ENCODE measurements at places on chromosomes 3 and 15.

GRCh38 chr15:39598186-39598850 is 17.4 kb downstream of the THBS1 start:
- DNase-seq, result no peak

- DNase-seq, result no peak
These were observed 289.7 kb upstream of the TPM1 start for GRCh38 chr15:62752657-62753517.

DNA sequence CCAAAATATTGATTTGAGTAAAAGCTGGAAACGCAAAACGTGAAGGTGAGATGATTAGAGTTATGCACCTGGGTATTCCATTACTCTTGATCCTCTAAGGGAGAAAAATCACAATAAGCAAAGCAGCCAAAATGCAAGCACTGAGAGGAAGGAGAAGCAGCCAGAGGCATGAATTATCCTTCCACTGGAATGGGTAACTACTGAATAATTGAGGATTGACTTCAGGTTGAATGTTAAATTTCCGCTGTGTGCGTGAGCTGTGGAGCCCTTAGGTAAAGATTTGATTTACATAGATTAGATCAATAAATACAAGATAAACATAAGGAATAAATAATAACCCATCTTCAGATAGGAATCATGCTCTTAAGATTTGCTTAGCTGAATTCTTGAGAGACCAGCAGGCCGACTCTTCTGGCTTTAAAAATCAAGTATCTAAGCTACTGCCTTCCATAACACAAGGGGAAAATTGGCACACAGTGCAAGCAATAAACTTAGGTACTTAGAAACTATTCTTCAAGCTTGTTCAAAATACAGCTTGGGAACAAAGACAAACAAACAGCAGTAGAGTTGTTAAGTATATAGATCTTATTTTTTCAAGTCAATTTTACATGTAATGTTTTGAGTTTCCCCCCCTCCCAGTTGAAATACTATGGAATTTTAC is 1459.5 kb downstream of the ZPLD1 start:
- DNase-seq, result no peak

DNA sequence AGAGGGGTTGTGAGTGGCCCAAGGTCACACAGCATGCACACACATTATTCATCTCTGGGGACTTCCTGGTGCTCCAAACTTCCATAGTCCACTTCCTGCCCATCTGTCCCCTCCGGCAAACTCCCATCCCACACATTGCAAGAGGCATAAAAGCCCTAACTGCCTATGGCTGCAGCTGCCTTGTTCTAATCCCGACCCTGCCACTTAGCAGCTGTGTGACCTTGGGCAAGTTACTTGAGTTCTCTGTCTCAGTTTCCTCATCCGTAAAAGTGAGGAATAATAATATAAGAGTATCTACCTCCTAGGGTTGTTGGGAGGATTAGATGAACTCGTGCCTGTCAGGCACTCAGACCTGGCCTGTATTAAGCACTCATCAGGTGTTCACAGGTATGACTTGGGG is 84.2 kb downstream of the SMAD6 start:
- DNase-seq, result no peak

DNA sequence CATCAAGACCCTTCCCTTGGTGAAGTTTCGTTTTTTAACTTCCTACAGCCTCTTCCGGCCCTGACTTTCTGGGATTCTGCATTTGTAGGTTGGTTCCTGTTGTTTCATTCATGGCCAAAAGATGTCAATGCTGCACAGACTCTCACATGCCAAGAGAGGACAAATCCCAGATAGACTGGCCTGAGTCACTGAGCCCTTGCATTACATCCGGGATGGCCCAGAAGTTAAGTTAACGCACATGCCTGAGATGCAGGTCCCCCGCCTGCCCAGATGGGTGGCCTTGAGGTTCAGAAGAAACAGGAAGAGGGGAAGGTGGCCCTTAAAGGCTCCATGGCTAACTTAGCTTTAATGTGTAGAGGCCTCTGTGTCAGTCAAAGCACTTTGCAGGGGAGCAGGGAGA is 51.6 kb upstream of the SRGAP3 start:
- DNase-seq, result no peak

DNA sequence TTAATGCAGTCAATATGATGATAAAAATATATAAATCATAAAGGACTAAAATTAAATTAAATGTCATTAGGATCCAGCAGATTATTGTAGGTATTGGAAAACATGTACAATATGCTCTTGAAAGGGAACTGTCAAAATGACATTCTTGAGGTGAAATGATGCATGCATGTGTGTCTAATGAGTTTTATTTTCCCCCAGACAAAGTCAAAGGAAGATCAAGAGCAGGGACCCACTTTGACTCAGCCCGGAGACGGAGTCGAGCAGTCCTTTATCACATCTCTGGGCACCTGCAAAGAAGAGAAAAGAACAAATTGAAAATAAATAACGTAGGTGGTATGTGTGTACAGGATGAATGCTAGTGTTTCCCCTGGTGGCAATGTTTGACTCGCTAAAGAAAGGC is 194.1 kb downstream of the KCNH8 start:
- DNase-seq, result no peak

- no peak for DNase-seq
These were observed 20.9 kb downstream of the GABRR3 start for GRCh38 chr3:98014268-98014585.
